ENCODE measurements at places on chromosomes 3 and 15.

- no peak for DNase-seq
Measured at GRCh38 chr15:52893338-52893737, 103.2 kb upstream of the ONECUT1 start.

- DNase-seq, result no peak
Measured at GRCh38 chr15:74317820-74318375, 49.5 kb downstream of the CYP11A1 start.

GRCh38 chr3:141477224-141477623 is 9.6 kb upstream of the RASA2 start:
- no peak for DNase-seq

DNA sequence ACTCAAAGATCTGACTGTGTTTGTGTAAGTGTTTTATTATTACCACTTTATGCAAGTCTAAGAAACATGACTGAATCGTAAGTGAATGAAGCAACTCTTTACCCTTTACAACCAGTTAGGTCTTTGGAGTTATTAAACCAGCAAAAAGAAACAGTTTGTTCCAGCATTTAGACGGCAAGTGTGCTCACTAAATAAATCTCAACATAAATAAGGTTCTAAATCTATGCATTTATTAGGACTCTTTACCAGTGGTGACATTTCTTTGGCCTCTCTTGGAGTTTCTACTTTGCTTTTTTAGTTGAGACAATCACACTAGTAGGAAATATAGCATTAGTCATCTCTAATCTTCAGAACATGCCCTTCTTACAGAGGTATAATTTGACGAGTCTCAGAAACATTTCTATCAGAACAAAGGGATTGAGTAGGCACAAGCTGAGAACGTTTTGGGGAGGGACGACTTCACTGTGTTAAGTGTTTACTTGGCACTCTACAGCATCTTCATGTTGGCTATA is 739.9 kb upstream of the NR2F2 start:
- DNase-seq, result no peak

DNA sequence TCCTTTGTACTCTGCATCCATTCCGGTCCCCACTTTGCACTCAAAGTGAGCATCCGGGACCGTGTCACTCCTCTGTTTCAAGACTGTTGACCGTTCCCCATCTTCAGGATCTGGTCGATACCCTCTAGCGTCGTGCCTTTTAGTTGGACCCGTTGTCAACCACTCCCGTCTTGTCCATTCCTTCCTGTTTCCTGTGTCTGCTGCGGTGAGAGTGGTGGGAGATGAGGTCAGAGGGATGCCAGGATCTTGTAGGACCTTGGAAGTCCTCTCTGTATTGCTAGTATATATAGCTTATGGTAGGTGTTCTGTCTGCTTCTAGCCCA is 624 bp downstream of the BRK1 start:
- no peak for DNase-seq

DNA sequence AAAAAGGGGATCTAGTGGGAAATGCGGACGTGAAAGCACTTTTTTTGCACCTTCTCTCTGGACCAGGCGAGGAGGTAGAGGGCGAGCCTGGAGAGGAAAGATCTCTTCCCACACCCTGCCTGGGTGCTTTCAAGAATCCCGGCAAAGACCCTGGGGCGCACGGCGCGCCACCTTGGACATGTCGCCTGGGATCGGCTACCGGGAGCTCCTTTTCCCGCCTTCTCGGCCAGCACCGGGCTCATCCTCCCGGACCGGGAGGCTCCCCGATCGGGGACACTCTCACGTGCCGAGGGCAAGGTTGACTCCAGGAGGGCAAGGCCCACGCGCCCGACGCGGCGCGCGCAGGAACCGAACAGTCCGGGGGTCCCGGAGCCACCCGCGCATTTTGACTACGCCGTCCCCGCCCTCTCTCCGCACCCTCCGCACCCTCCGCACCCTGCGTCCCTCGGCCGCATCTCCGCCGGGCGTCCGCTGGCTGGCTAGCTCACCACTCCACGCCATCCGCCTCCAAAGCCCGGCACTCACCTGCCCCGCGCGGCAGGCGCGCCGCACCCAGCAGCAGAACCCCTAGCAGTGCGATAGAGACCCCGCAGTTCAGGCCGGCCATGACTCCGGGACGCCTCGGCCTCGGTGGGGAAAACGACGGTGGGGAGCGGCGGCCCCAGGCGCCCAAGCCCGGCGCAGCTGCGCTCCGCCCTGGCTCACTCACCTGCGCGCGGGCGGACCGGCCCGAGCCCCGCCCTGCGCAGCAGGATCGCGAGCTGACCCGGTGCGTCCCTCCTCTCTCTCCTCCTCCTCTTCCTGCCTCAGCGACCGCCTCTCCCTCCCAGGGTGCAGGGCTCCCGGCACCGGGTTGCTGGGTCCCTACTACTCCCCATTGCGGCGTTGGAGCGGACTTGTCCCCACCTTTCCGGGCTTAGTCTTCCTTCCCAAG is at the start of gene CDCP1:
Gene CDCP1 (minus strand): TSS at position 698 of the 934 bp plus-strand sequence. CDS start 91 bp downstream, at position 607.
- no peak for DNase-seq

GRCh38 chr3:115165701-115166100 is 18.6 kb upstream of the ZBTB20 start:
- DNase-seq, result no peak

DNA sequence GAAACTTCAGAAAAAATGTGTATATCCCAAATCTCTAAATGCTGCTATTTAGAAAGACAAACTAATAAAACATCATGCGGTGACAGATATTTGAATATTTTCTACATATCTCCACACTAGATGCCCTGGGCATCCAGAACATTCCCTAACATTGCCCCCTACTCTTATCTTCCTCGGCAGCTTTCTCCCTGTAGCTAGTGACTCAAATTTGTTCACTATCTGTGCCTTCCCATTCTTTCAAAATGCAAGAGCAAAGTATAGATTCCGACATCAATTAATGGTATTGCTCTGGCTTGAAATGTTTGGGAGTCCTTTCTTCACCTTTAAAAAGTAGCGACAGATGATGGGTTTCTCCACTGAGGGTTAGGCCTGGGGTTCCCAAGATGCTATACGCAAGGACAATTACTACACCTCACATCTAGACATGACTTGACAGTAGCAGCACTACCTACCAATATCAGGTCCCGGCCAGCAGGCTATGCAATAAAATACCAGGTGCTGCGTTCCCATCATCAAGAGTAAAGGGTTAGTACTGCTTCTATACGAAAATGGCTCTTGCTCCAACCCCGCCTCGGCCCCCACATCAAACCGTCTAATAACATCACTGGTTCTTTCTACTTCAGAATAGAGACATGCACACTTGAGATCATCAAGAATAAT is 631 bp downstream of the UBR1 start:
- no peak for DNase-seq

DNA sequence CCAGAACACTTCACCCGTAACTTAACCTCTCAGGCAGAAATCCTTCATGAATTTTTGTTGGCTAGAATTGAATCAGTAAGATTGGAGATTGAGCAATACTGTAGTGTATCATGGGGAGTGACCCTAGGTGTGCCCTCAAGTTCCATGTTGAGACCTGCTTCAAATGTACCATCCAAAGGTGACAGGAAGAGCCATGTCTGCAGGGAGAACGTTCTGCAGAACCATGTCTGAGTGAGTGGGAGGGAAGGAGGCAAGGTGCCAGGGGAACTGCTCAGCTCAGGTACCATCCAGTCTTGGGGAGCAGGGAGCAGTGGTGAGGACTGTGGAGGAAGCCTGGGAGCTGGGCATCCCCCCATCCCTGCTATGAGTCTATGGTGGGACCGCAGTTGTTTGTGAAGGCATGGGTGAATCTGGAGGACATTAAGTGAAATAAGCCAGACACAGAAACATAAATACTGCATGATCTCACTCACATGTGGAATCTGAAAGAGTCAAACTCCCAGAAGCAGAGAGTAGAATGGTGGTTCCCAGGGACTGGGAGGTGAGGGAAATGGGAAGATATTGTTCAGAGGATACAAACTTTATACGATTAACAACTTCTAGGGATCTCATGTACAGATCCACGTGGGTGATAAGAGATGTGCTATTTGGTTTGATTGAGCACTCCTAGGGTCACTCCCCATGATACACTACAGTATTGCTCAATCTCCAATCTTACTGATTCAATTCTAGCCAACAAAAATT is 23.3 kb downstream of the CFAP161 start:
- DNase-seq, result no peak

- DNase-seq, result no peak
Measured at GRCh38 chr15:71508081-71508682, 302.2 kb upstream of the NR2E3 start.

DNA sequence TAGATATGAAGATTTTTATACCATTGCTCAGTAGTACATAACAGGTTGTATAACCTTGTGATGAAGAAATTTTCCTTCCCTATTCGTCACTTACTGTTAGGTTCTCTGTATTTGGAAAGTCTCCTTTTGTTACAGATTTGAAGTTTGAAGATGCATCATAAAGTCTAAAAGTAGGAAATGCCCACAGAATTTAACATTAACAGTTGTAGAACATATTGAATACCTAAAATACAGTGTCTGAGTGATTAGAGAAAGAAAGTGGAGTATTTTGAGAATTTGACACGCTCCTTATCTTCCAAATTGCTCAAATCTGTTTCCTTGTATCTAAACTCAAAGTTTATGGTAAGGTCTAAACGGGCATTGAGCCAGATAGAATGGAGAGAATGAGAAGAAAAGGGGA is 111.3 kb downstream of the MBNL1 start:
- no peak for DNase-seq

- DNase-seq, result no peak
Measured at GRCh38 chr3:159817571-159817970, 171.1 kb upstream of the IL12A start.

DNA sequence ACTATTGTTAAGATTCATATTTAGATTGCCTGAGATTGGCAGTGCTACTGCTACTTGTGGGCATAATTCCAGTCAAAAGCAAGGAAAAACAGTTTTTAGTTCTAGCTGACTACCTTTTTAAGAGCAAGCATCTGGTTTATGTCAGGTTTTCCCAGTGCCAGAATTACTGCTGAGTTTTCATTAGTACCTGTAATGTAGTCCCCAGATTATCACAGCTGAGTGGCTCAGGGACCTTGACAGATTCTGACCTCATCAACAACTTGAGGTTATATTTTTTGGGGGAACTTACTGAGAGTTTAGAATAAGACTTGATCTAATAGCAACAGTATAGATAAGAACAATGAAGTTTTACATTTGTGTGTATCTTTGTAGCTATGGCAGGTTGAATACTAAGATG is 31.0 kb downstream of the NXPE3 start:
- DNase-seq, result no peak

DNA sequence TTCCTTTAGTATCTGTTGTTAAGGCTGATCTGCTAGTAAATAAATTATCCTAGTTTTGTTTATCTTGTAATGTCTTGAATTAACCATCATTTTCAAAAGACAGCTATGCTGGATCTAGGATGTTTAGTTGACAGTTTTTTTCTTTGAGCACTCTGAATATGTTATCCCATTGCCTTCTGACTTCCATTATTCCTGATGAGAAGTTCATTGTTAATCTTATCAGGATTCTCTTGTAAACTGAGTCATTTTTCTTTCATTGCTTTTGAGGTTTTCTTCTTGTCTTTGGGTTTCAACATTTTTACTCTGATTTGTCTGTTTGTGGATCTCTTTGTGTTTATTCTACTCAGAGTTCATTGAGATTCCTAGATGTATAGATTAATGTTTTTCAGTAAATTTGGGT is 157.7 kb downstream of the WNT7A start:
- no peak for DNase-seq

GRCh38 chr3:33237439-33237838 is 18.8 kb upstream of the SUSD5 start:
- DNase-seq, result no peak

GRCh38 chr3:173249457-173249856 is 108.4 kb upstream of the SPATA16 start:
- no peak for DNase-seq

- DNase-seq, result no peak
Measured at GRCh38 chr3:9947025-9947995, 4.9 kb downstream of the PRRT3 start.

- no peak for DNase-seq
Measured at GRCh38 chr3:49173116-49173791, 1.9 kb downstream of the KLHDC8B start.

GRCh38 chr3:148083526-148084182 is 614.0 kb upstream of the AGTR1 start:
- no peak for DNase-seq

- DNase-seq, result no peak
Measured at GRCh38 chr15:50083424-50084025, 35.5 kb downstream of the ATP8B4 start.

DNA sequence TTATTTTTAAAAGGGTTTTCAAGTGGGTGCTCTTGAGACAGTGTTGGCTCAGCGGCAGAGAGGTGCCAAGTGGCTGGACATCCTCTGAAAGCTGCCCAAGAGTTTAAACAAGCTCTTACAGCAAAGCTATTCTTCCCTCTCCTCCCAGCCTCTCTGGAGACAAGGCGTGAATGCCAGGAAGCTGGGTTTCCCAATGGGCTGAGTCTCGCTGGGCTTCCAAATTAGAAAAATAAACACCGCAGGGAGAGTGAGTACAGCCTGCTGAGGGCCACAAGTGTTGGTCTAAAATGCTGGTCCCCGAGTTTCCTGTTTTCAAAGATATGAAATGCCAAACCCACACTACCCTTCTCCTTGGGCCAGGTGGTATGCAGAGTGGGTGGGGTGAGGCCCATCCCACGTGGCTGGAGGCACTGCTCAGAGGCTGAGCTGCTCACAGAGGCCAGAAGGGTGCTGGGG is 36.4 kb downstream of the ZDHHC3 start:
- no peak for DNase-seq

- no peak for DNase-seq
Measured at GRCh38 chr3:152557302-152557999, 277.5 kb upstream of the P2RY1 start.

- DNase-seq, result peak; percentile 65
Measured at GRCh38 chr15:101250873-101251829, 697 bp downstream of the CHSY1 start.

DNA sequence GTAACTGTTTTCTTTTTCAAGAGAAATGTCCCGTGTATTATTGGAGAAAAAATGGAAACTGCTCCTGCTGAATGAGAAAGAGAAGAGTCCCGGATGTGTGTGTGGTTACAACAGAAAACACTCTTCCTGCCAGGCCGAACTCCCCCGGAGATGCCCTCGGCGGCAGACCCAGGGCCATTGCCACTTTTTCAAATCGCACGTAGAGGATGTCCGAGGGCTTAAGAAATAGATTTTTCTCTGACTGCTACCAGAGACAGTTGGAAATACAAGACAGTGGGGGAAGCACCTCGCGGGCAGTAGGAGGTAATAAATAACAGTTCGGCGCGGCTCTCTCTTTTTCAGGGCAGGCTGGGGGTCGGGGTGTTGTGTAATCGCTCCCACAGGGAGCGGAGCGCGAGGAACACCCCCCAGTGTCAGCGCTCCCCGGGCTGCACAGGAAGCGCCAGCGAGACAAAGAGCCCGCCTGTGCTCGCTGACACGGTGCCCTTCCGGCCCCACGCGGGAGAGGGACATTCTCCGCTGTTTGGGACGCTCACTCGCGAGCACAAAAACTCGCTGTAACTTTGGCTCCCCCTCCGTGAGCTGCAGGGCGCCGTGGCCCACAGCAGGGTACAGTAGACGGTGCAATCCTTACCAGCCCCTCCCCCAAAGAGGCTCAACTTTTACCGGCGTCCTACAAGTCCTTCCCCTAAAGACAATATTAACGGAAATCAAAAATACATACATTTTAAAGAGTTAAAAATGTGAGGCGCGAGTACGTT is 1.1 kb downstream of the VGLL4 start:
- peak; percentile 47 for DNase-seq

GRCh38 chr15:31606194-31606669 is 279.6 kb downstream of the KLF13 start:
- no peak for DNase-seq

GRCh38 chr15:81216422-81216821 is 19.7 kb downstream of the IL16 start:
- no peak for DNase-seq

Data from stimulated activated naive CD4-positive, alpha-beta T cell treated with Interleukin-2 at 50 U/mL for 16 hours (primary cell).